ENCODE measurements at places on chromosomes 3 and 15. TPM values are rescaled to one million over a fixed set of nuclear protein-coding genes. Genes with fewer than 3 reads are reported as not detected.

GRCh38 chr15:34861214-34861613 is 65.9 kb upstream of the ACTC1 start:
- DNase-seq = no peak

DNA sequence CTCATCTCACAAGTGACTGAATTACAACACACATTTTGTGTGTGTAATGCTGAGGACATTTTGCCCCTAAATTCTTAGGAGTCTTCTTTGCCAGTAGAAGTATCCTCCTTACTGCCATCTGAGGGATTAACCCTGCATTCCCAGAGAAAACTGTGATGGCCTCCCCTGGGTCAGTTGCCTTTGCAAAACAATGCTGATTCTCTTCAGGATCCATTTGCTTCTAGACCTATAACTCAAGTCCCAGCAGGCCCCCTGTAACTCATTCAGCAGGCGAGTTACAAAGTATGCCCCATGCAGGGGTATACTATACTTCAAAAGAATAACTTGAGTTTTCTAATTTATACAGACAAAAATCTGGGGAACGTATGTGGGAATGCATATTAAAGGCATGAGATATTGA is 6.6 kb upstream of the MCF2L2 start:
- no peak for DNase-seq

Gene KBTBD13
- polyA plus RNA-seq = 2.0 TPM

GRCh38 chr15:36831904-36832287 is 252.5 kb downstream of the CDIN1 start:
- DNase-seq = no peak

- no peak for DNase-seq
Measured at GRCh38 chr15:62403164-62403809, 238.2 kb upstream of the C2CD4B start.
